ENCODE measurements at places on chromosomes 2 and 18.

DNA sequence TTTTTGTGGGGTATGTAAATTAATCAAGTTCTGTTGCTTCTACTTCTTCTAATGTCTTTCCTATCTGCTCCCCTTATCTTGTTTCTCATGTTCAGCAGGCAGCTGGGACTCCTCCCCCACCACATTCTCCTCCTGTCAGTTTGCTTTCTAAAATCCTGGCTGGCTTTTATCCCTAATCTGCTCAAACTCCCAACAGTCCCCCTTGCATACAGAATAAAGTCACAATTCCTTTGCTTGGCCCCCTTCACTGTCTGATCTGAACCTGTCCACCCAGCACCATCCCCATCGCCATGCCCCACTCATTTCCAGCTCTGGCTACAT lies 2.2 kb downstream of the CFAP221 start:
- H3K27ac ChIP-seq: no peak overlapping the region
- H3K4me1 ChIP-seq: peaks cover 5% of the 10 kb centered on the region
- peaks cover 34% of the 10 kb centered on the region for H3K27me3 ChIP-seq
- H3K36me3 ChIP-seq: peaks cover 2% of the 10 kb centered on the region

- no peaks in the 10 kb centered on the region for H3K4me1 ChIP-seq
- no peaks in the 10 kb centered on the region for H3K27me3 ChIP-seq
- no peak overlapping the region for H3K4me3 ChIP-seq
- DNase-seq: no peak
- no peak overlapping the region for H3K27ac ChIP-seq
Observed at GRCh38 chr2:186918495-186918894, 69.5 kb upstream of the ZSWIM2 start.

- DNase-seq: no peak
- no peaks in the 10 kb centered on the region for H3K4me1 ChIP-seq
- no peaks in the 10 kb centered on the region for H3K36me3 ChIP-seq
- no peak overlapping the region for H3K27ac ChIP-seq
- peaks cover 22% of the 10 kb centered on the region for H3K27me3 ChIP-seq
- H3K4me3 ChIP-seq: no peak overlapping the region
Observed at GRCh38 chr2:216992056-216992675, 132.3 kb upstream of the TNP1 start.

- no peaks in the 10 kb centered on the region for H3K36me3 ChIP-seq
- H3K4me1 ChIP-seq: peaks cover 15% of the 10 kb centered on the region
- no peak overlapping the region for H3K27ac ChIP-seq
- H3K27me3 ChIP-seq: no peaks in the 10 kb centered on the region
- DNase-seq: no peak
Observed at GRCh38 chr2:189595417-189595816, 14.8 kb upstream of the SLC40A1 start.

DNA sequence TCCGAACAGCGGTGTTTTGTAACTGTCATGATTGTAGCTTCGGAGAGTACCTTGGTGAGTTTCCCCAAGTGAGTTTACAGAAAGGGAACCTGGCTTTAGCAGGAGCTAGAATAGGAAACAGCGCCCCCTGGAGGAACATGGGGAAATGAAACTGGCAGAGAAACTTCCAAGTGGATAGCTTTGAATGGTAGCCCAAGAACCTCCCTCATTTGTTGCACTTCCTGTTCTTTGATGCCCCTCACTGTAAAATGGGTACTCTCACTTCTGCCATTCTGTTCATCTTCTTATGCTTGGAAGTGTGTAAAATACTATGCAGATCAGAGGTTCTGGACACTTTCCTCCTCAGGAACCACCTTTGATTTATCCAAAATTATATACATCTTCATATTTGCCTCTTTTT lies 36.2 kb downstream of the CHST10 start:
- no peak overlapping the region for H3K4me3 ChIP-seq
- peaks cover 3% of the 10 kb centered on the region for H3K4me1 ChIP-seq
- no peak overlapping the region for H3K27ac ChIP-seq
- peaks cover 9% of the 10 kb centered on the region for H3K27me3 ChIP-seq

DNA sequence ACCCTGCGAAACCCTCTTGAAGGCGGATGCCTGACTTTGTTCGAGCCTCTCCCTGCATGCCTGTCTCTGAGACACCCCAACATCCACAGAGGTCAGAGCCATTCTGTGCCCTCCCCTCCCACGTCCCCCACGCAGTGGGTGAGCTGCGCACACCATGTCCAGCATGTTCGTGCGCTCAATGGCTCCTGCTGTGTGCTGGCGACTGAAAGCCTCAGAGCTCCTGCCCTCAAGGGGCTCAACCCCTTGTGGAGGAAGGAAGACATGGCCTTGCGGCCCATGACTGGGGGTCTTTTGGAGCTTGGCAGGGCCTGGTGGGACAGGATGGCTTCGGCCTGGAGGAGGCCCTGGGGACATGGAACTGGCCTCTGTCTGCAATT lies 45.7 kb downstream of the ANKMY1 start:
- peaks cover 6% of the 10 kb centered on the region for H3K36me3 ChIP-seq
- H3K27me3 ChIP-seq: no peaks in the 10 kb centered on the region
- DNase-seq: no peak
- H3K27ac ChIP-seq: no peak overlapping the region

GRCh38 chr2:238407566-238407965 lies 19.2 kb upstream of the ASB1 start:
- no peak overlapping the region for H3K4me3 ChIP-seq
- no peak overlapping the region for H3K27ac ChIP-seq
- no peaks in the 10 kb centered on the region for H3K27me3 ChIP-seq
- H3K36me3 ChIP-seq: no peaks in the 10 kb centered on the region
- DNase-seq: no peak

DNA sequence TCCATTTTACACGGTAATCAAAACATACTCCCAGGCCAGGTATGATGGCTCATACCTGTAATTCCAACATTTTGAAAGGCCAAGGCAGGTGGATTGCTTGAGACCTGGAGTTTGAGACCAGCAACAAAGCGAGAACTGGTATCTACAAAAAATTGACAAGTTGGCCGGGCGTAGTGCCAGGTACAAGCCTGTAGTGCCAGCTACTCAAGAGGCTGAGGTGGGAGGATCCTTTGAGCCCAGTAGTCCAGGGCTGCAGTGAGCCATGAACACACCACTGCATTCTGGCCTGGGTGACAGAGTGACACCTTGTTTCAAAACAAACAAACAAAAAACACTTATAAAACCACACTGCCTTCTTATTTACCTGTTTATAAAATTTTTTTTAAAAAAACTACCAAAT lies 80.8 kb downstream of the GAREM1 start:
- H3K4me3 ChIP-seq: no peak overlapping the region
- H3K27me3 ChIP-seq: peaks cover 7% of the 10 kb centered on the region

GRCh38 chr18:11245879-11246278 lies 96.5 kb upstream of the PIEZO2 start:
- H3K36me3 ChIP-seq: no peaks in the 10 kb centered on the region
- H3K4me3 ChIP-seq: no peak overlapping the region
- no peaks in the 10 kb centered on the region for H3K4me1 ChIP-seq
- H3K27me3 ChIP-seq: no peaks in the 10 kb centered on the region
- no peak overlapping the region for H3K27ac ChIP-seq

- H3K36me3 ChIP-seq: no peaks in the 10 kb centered on the region
- no peaks in the 10 kb centered on the region for H3K4me1 ChIP-seq
- DNase-seq: no peak
- no peak overlapping the region for H3K27ac ChIP-seq
- H3K4me3 ChIP-seq: no peak overlapping the region
- H3K27me3 ChIP-seq: peaks cover 45% of the 10 kb centered on the region
Observed at GRCh38 chr2:111029181-111029927, 91.4 kb upstream of the BCL2L11 start.

- H3K27ac ChIP-seq: no peak overlapping the region
- peaks cover 15% of the 10 kb centered on the region for H3K4me1 ChIP-seq
- no peak overlapping the region for H3K4me3 ChIP-seq
- H3K27me3 ChIP-seq: peaks cover 6% of the 10 kb centered on the region
- no peaks in the 10 kb centered on the region for H3K36me3 ChIP-seq
- no peak for DNase-seq
Observed at GRCh38 chr2:128756365-128756717, 437.7 kb upstream of the HS6ST1 start.

DNA sequence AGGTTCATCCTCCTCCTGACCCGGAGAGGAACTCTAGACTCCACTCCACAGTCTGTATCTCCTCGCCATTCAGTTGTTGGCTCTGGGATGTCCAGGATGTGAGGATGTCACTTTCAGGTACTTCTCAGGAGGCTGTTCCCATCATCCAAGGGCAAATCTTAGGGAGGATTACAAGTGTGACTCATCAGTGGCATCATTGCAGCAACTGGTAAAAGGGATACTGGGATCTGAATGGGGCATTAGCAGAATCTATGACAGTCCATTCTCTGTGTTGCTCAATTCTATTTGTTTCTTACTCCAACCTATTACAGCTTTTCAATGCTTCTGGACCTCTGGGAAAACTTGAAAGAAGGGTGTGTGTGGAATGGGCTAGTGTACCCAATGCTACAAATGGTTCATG lies 81.5 kb upstream of the FN1 start:
- H3K27me3 ChIP-seq: no peaks in the 10 kb centered on the region
- H3K4me1 ChIP-seq: no peaks in the 10 kb centered on the region
- DNase-seq: no peak
- no peak overlapping the region for H3K4me3 ChIP-seq
- H3K36me3 ChIP-seq: no peaks in the 10 kb centered on the region
- H3K27ac ChIP-seq: no peak overlapping the region

DNA sequence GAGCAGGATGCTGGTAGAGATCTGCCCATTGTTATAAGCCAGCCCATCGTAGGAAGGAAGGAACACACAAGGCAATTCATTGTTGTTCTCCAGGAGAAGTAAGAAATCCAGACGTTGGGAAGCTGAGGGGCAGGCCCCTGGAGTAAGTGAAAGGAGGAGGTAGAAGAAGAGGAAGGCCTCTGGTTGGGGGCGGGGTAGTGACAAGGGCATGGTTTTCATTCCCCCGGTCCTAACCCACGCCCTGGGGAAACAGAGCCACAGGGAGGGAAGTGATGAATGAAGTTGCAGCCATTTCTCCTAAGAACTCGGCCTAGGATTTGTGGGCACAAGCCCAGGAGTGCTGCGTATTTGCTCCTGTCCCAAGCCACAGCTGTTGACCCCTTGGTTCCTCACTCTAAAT lies 18.0 kb downstream of the LBH start:
- DNase-seq: no peak
- H3K27me3 ChIP-seq: no peaks in the 10 kb centered on the region
- H3K36me3 ChIP-seq: peaks cover 79% of the 10 kb centered on the region
- no peak overlapping the region for H3K4me3 ChIP-seq

DNA sequence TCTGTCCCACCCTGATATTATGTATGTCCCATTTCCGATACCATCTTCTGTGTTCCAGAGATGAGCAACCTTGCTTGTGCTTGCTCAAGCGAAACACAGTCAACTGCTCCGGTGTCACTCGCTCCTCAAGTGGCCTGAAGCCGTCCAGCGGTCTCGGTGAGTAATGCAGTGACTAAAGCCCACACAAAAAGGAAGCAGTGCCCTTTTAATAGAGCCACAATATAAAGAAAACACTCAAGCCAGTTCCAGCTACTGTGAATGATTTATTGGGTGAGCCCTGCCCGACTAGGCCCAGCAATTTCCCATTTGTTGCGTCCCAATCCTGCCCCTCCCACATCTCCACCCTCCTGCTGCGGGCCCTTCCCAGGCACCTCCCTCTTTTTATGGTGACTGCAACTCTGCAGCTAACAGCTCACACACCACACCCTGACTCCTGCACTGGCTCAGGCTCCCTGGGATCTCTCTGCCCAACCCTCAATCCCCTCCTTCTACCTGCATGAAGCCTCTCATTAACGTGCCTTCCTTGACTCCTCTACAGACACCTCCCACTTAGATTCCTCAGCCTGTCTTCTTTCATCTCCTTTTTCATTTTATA lies 44.2 kb upstream of the DSC1 start:
- no peaks in the 10 kb centered on the region for H3K36me3 ChIP-seq
- no peak overlapping the region for H3K27ac ChIP-seq
- no peak for DNase-seq

- H3K4me3 ChIP-seq: no peak overlapping the region
- no peaks in the 10 kb centered on the region for H3K4me1 ChIP-seq
- no peaks in the 10 kb centered on the region for H3K27me3 ChIP-seq
- no peak overlapping the region for H3K27ac ChIP-seq
Observed at GRCh38 chr2:134446383-134447017, 192.6 kb downstream of the MGAT5 start.

DNA sequence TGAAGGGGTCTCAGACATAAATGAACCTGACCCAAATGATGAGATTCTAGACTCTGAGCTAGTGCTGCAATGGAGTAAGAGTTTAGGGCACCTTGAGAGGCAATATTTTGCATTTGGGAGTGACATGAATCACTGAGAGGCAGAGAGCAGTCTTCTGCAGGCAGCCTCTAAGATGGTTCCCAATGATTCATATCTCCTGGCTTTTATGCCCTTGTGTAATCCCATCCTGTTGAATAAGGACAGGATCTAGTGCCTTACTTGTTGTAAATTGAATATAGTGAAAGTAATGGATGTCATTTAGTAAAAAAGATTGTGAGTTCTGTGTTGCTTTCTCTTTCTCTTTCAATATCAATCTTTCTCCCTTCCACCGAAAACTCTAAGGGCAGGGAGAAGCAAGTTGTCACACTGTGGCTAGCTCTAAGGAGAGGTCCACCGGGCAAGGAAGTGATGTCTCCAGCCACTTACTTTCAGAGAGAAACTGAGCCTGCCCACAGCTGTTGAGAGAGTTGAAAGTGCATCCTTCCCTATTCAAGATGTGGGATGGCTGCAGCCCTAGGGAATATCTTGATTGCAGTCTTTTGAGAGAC lies 144.7 kb downstream of the TRIB2 start:
- peak overlapping the region; percentile 67 for H3K4me3 ChIP-seq
- DNase-seq: peak; percentile 79
- H3K4me1 ChIP-seq: peaks cover 21% of the 10 kb centered on the region
- peaks cover 13% of the 10 kb centered on the region for H3K27me3 ChIP-seq
- peak overlapping the region; percentile 66 for H3K27ac ChIP-seq

DNA sequence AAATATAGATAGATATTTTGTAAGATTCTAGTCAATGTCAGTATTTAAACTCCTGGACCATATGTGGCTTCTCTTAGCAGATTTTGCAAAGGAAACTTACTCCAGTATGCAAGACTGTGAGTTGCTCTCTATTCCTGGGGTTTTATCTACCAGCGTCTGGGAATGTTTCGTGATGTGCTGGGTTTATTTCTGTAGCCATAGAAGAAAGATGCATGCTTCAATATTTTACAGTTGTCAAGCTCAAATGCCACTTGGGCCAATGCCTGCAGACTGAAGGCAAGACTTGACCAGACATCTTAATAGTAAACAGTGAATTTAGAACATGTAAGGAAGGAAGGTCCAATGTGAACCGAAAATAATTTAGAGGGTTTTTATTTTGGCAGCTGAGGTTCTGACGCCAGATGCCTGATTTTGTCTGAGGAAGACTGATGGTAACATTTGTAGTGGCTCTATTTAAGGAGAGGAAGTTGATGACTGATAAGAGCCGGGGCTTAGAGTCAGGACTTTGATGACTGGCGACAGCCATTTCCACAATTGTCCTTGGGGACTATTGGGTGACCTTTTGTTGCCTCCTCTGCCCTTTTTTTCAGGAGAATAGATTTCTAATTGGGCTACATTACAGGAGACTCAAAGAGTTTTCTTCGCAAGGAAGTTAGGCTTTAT lies 154.3 kb downstream of the RAPGEF4 start:
- no peak overlapping the region for H3K27ac ChIP-seq
- H3K36me3 ChIP-seq: no peaks in the 10 kb centered on the region
- H3K4me3 ChIP-seq: no peak overlapping the region
- H3K27me3 ChIP-seq: peaks cover 21% of the 10 kb centered on the region

GRCh38 chr2:203694191-203694590 lies 12.2 kb upstream of the CD28 start:
- peaks cover 10% of the 10 kb centered on the region for H3K4me1 ChIP-seq
- H3K36me3 ChIP-seq: no peaks in the 10 kb centered on the region
- DNase-seq: no peak
- peaks cover 1% of the 10 kb centered on the region for H3K27me3 ChIP-seq
- no peak overlapping the region for H3K27ac ChIP-seq
- no peak overlapping the region for H3K4me3 ChIP-seq
